ENCODE measurements at places on chromosomes 2 and 18.

GRCh38 chr2:6966446-6966940 lies 49.3 kb downstream of the RNF144A start:
- peaks cover 2% of the 10 kb centered on the region for H3K4me1 ChIP-seq
- H3K27me3 ChIP-seq = peaks cover 7% of the 10 kb centered on the region

DNA sequence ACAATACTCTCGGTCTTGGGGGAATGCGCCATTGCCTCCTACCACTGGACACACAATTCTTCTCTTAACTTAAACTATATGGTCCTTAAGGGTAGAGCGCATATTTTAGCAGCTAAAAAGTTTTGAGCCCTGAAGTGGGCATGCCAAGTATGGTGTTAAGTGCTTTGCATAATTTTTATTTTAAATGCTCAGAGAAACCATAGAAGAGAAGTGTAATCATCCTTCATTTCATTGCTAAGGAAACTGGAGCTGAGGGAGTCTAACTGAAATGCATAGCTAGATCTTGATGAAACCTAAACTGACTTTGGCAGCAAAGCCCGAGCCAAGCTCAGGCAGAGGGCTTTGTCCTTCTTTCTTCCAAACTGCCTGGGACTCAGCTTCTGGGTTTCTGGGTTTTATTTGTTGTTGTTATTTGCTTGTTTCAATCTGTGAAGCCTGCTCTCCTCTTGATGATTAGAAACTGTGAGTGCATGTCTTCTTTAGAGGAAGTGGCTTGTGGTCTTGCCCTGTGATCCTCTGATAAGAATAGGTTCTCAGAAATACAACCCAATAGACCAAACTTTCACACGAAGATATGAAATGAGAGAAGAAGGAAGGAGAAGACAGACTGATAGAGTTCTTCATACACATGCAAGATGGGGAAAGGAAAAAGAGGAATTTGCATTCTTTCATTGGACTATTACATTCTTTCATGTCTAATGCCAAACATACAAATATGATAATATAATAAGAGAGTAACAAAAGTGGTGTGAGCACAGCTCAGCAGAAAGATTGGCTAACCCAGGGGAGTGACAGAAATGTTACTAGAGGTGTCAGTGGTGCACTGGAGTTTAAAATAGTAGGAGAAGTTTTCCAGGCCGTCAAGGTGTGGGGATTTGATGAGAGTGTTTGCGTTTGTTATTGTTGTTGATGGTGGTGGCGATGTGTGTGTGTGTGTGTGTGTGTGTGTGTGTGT lies 7.5 kb upstream of the RNF144A start:
- H3K36me3 ChIP-seq = peaks cover 11% of the 10 kb centered on the region
- DNase-seq = no peak
- H3K4me3 ChIP-seq = no peak overlapping the region
- H3K27ac ChIP-seq = no peak overlapping the region
- H3K27me3 ChIP-seq = peaks cover 5% of the 10 kb centered on the region

DNA sequence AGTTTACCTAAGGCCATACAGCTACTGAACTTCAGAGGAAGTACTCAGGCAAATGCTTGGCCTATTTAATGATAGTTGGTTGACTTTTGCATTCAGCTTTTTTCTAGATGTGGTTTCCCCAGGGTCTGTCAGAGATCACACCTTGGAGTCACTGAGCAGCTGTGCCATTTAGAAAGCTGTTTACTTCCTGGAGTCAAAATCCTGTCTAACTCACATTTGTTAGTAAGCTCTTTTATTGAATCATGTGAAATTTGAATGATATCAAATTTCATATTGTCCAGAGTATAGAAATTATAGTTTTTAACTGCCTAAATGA lies 7.6 kb upstream of the TRIB2 start:
- H3K27ac ChIP-seq = no peak overlapping the region
- H3K27me3 ChIP-seq = no peaks in the 10 kb centered on the region
- no peak for DNase-seq
- no peaks in the 10 kb centered on the region for H3K4me1 ChIP-seq
- no peaks in the 10 kb centered on the region for H3K36me3 ChIP-seq

DNA sequence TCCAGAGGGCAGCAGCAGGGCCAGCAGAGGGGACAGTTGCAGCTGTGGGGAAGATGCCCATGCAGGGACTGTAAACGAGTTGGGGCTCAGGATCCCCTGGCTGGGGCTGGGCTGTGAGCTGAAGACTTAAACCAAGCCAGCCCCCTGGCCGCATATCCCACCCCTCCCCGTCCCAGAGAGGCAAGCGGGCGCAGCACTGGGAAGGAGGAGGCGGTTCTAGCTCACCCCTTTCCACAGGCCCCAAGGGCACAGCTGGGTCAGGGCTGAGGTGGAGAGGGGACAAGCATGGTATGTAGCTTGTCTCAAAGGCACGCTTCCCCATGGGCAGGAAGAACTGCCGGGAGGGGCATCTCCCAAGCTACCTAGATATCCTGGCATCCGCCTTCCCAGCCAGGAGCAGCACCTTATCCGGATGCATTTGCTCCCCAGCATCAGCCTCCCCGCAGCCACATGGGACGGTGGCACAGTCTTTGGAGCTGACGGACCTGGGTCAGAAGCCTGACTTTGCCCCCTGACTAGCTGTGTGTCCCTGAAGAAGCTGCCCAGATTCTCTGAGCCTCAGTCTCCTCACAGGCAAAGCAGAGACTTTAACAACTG lies 75.9 kb downstream of the TFCP2L1 start:
- H3K36me3 ChIP-seq = no peaks in the 10 kb centered on the region
- DNase-seq = no peak
- no peak overlapping the region for H3K4me3 ChIP-seq
- no peak overlapping the region for H3K27ac ChIP-seq

- no peak for DNase-seq
- H3K27ac ChIP-seq = peak overlapping the region; percentile 99
- peaks cover 37% of the 10 kb centered on the region for H3K36me3 ChIP-seq
- peaks cover 26% of the 10 kb centered on the region for H3K4me1 ChIP-seq
- peaks cover 34% of the 10 kb centered on the region for H3K27me3 ChIP-seq
Observed at GRCh38 chr18:41955688-41956087, 654 bp downstream of the PIK3C3 start.

- no peak overlapping the region for H3K4me3 ChIP-seq
- DNase-seq = no peak
- H3K4me1 ChIP-seq = peaks cover 21% of the 10 kb centered on the region
- H3K27ac ChIP-seq = no peak overlapping the region
- peaks cover 69% of the 10 kb centered on the region for H3K36me3 ChIP-seq
Observed at GRCh38 chr2:3450385-3451010, 68.8 kb downstream of the ADI1 start.

- H3K27me3 ChIP-seq = peaks cover 13% of the 10 kb centered on the region
- H3K4me1 ChIP-seq = no peaks in the 10 kb centered on the region
Observed at GRCh38 chr2:162149940-162150339, 2.1 kb downstream of the GCG start.

- peaks cover 47% of the 10 kb centered on the region for H3K4me1 ChIP-seq
- H3K36me3 ChIP-seq = peaks cover 22% of the 10 kb centered on the region
- peak overlapping the region; percentile 94 for H3K4me3 ChIP-seq
- no peaks in the 10 kb centered on the region for H3K27me3 ChIP-seq
- peak overlapping the region; percentile 80 for H3K27ac ChIP-seq
Observed at GRCh38 chr2:10811517-10811916, 1.1 kb downstream of the PDIA6 start.

DNA sequence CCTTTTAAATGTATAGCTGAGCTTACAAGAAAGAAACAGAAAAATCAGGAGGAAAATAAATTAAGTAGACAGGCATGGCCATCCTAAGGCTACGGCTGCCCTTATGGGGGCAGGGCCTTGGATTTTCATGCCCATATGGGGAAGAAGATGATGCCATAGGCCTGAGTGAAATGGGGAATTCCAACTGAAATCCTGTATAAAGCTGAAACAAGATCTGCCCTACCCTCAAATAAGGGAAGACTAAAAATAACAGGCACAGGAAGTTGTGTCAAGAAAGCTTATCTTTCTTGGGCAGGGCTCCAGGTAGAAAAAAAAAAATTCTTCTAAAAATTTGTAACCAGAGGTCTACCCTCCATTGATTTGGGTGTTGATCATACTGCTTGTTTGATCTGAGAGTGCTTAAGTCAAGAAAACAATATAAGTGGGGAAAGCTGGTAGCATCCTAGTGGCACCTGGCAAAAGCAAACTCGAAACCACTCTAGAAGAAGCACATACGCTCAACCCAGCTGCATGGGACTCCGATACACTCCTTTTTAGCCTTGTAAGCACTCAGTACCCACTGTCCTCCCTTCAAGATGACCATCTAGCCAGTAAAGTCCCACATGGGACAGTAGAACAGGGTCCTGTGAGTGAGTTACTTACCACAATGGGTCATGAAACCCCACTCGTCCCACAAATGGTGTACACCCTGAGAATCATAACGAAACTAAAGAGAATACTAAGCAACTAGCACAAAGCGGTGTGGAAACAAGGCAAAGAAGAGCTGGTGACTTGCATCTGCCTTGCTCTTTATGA lies 22.3 kb downstream of the DNAH7 start:
- H3K27ac ChIP-seq = no peak overlapping the region
- no peaks in the 10 kb centered on the region for H3K36me3 ChIP-seq
- no peak for DNase-seq

- peak overlapping the region; percentile 29 for H3K4me3 ChIP-seq
- H3K27me3 ChIP-seq = peaks cover 97% of the 10 kb centered on the region
- peaks cover 29% of the 10 kb centered on the region for H3K4me1 ChIP-seq
- no peak for DNase-seq
- no peak overlapping the region for H3K27ac ChIP-seq
- no peaks in the 10 kb centered on the region for H3K36me3 ChIP-seq
Observed at GRCh38 chr2:156329031-156329926, 3.2 kb downstream of the NR4A2 start.

DNA sequence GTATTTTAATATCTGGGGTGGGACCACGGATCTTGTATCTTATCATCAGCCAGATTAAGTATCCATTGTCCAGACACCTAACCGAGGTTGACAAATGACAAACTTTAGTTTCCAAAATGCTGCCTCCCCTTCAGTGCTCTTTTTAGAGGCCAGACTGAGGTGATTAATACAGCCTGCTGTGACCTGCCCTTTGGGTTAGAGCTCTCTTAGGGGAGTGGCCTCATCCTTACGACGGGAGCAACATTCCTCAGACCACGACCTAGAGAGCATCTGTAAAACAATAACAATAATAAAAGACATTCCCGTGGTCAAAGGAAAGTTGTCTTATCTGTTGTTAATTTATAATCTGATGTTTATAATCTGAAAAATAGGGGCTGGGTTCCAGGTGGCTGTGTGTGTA lies 405.3 kb downstream of the LPIN1 start:
- peaks cover 10% of the 10 kb centered on the region for H3K27me3 ChIP-seq
- H3K4me1 ChIP-seq = peaks cover 9% of the 10 kb centered on the region
- no peak for DNase-seq
- H3K4me3 ChIP-seq = no peak overlapping the region
- no peaks in the 10 kb centered on the region for H3K36me3 ChIP-seq

- no peaks in the 10 kb centered on the region for H3K27me3 ChIP-seq
- H3K4me1 ChIP-seq = peaks cover 77% of the 10 kb centered on the region
- peaks cover 5% of the 10 kb centered on the region for H3K36me3 ChIP-seq
- peak overlapping the region; percentile 50 for H3K27ac ChIP-seq
- no peak overlapping the region for H3K4me3 ChIP-seq
Observed at GRCh38 chr2:101818531-101819451, 121.3 kb downstream of the MAP4K4 start.

- no peaks in the 10 kb centered on the region for H3K36me3 ChIP-seq
- DNase-seq = no peak
- H3K4me3 ChIP-seq = no peak overlapping the region
- peaks cover 4% of the 10 kb centered on the region for H3K27me3 ChIP-seq
- no peak overlapping the region for H3K27ac ChIP-seq
Observed at GRCh38 chr2:122168799-122169198, 413.3 kb downstream of the TSN start.

DNA sequence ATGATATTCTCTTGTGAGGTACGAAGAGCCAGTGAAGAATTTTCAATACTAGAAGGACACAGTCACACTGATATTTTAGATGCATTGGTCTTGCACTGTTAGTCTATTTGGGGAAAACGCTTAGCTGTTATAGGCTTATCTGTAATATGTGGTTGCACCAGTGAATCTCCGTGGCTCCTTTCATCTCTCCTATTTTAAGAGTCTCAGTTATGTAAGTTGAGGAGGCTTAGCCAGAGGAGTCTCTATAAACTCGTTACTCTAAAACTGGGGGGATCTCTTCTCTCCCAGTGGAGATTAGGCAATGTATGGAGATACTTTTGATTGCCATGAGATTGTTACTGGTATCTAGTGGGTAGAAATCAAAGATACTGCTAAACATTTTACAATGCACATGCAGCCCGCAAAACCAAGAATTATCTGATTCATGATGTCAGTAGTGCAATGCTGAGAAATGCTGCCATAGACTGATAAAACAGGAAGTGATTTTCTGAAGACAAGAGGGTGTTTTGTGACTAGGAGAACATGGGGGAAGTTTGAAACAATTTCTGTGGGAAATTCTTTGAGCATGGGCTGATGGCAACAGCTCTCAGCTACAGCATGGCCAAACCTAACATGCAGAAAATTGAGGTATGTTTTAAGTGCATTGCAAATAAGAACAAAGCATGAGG lies 339.1 kb downstream of the SOX11 start:
- H3K27me3 ChIP-seq = peaks cover 5% of the 10 kb centered on the region
- H3K27ac ChIP-seq = no peak overlapping the region
- H3K4me1 ChIP-seq = peaks cover 32% of the 10 kb centered on the region
- no peaks in the 10 kb centered on the region for H3K36me3 ChIP-seq

DNA sequence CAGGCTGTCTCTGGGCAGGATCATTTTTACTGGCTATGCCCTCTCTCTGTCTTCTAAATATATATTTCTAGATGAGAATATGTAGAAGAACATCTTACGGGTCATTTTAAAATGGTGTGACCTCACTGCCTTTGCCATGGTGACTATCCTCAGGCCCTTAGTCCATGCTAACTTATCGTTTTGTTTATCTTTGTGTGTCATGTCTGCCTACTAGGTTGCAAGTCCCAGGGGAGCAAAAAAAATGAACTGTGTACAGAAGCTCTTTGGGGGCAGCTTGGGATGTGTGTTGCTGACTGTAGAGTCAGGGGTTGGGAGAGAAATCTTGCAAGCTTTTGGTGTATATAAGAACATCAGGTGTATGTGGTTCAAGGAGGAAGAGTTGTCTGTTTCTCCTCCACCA lies 11.0 kb downstream of the CPSF3 start:
- DNase-seq = no peak
- no peak overlapping the region for H3K4me3 ChIP-seq
- H3K4me1 ChIP-seq = no peaks in the 10 kb centered on the region

DNA sequence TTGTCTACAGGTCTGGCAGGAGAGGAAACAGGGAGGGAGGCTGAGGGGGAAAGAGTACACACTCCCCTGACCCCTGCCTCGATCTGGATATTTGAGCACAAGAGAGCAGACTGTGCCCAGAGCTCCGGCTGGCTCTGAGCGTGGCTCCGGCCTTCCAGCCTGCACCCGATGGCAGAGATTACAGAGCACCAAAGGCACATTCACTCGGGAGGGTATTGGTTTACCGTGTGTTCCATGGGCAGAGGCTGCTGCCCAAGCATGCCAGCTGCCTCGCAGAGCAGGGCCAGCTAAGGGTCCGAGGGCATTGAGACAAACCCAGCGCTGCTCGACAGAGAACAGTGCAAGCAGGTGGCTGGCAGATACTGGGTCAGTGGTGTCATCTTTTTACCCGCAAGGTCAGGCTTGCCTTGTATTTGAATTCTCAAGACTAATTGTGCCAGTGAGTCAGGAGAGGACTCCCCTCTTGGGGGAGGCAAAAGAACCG lies 132.2 kb downstream of the TNS1 start:
- H3K4me1 ChIP-seq = peaks cover 60% of the 10 kb centered on the region
- DNase-seq = no peak
- H3K36me3 ChIP-seq = peaks cover 9% of the 10 kb centered on the region
- H3K27me3 ChIP-seq = peaks cover 12% of the 10 kb centered on the region
